ENCODE measurements at places on chromosomes 16 and 17. TPM values are rescaled to one million over a fixed set of nuclear protein-coding genes. Genes with fewer than 3 reads are reported as not detected.

Gene CAMTA2
- 47.2 TPM for polyA plus RNA-seq

Gene KRTAP4-4
- not detected for polyA plus RNA-seq

Gene ADAP2
- polyA plus RNA-seq = 0.89 TPM

Gene JMJD6
- polyA plus RNA-seq = 27.1 TPM

- peak; percentile 46 for DNase-seq
Measured at GRCh38 chr17:60102632-60103096, 23.9 kb upstream of the HEATR6 start.

DNA sequence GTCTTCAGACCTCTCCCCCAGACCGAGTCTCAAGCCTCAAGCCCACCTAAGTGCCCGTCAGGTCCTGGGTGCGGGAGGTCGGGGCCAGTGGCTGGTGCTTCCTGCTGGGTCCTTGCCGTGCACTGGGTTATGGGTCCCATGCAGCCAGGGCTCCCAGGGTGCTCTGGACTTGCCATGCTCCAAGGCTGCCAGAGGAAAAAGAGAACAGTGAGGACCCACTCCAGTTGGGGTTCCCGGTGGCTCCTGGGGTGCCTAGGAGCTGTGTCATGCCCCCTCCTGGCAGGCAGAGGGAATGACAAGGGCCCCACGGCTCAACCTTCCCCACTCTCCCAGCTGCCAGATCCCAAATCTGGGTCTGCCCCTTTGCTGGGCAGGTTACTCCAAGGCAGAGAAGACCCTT lies 3.8 kb downstream of the SNX20 start:
- DNase-seq = no peak
